CD4-positive, alpha-beta memory T cell (primary cell): ENCODE measurements at places on chromosomes 13 and 19. TPM values are rescaled to one million over a fixed set of nuclear protein-coding genes. Genes with fewer than 3 reads are reported as not detected.

DNA sequence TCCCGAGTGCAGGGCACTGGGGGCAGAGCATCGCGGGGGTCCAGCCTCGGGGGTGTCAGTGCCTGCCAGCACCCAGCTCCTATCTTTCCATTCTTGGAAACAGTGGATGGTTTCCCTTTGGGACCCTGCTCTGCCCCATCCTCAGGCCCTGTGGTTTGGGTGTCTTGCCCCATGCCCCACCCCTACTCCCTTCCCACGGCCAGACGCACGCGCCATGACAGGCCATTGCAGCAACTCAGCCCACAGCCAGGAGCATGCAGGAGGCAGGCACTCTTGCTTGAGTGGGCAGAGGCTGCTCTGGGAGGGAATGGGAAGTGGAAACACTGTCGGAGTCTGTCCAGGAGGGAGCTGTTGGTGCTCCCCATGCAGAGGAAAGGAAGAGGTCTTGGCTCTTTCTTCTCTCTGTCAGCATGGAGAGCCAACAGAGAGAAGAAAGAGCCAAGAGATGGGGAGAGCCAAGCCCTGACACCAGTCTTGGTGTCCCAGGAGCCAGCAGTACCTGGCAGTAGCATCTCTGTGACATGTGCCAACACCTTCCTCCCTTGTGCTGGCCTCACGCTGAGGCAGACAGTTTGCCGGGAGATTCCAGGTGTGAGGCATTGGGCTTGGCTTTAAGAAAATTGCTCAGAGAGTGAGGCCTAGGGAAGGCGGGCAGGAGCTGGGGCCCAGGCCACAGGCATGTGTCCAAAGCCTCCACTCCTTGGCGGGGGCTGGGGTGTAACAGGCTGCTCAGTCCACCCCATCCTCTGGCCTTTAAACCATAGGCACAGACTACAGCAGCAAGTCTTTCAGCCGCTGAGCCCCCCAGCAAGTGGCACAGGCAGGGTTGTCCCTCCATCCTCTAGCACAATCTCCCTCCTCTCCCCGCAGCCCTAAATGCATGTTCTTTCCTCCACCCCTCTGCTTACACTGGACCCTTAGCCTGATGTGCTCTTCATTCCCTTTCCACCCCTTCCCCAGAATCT, 86.7 kb upstream of the UQCRFS1 start:
- no peak for DNase-seq

DNA sequence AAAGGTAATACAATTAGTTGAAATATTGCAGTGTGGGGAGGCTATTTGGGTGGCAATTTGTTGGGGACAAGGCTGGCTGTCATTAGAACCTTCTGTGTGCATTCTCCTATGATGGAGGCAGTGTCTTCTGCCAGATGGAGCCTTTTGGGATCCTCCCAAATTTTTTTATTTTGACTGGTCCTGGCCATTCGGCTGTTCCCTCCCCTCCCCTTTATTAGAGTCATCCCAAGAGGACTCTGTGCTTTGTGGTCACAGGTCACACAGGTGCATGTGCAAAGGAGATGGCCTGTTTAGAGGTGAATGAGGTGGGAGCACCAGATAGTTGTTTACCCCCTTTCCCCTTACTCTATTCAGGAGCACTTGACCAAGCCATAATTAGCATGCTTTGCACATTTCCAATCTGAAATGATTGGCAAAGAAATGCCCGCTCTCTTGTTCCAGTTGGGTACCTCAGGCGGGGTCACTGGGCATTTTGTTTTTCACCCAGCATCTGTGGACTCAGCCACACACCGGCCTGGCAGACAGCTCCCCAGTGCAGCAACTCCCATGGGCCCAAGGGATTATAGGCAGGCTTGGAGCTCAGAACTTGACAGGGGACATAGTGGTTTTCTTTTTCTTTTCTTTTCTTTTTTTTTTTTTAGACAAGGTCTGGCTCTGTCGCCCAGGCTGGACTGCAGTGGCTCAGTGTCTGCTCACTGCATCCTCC, 19.8 kb downstream of the GATAD2A start:
- DNase-seq = no peak

- no peak for DNase-seq
Observed at GRCh38 chr19:11364296-11364904, 9.2 kb downstream of the PLPPR2 start.

DNA sequence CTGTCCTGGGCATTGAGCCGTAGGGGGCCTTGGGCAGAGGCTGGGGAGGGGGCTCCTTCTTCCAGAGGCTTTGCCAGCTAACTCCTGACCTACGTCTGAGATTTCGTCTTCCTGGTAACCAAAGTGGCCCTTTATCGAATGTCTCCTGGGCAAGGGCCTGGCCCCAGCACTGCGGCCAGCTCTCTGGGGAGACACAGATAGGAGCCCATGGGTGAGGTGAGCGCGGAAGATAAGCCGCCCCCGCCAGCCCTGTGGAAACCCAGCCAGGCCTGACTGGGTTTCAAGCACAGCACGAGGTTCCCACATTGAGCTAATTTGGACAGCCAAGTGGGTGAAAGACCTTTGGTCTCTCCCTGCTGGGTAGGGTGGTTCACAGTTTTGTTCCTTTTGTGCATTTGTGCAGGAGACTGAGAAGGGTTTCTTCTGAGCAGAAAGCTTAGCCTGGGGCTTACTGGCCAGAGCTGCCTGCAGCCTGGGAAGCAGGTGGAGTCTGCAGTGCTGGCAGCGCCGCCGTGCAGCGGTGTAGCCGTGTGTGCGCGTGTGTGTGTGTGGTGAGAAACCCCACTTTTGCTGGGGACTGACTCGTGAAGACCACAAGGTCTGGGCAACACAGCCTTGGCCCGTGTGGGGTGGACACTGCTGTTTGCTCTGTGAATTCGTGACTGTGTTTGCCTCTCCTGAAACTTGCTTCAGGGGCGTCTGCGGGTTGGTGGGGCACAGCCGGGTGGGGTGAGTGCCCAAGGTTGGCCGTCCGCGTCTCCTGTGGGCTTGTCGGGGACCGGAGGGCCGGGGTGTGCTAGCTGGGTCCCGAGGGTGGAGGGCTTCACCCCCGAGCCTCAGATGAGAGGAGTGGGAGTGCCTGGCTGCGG, 2.5 kb downstream of the BSG start:
- DNase-seq = no peak

DNA sequence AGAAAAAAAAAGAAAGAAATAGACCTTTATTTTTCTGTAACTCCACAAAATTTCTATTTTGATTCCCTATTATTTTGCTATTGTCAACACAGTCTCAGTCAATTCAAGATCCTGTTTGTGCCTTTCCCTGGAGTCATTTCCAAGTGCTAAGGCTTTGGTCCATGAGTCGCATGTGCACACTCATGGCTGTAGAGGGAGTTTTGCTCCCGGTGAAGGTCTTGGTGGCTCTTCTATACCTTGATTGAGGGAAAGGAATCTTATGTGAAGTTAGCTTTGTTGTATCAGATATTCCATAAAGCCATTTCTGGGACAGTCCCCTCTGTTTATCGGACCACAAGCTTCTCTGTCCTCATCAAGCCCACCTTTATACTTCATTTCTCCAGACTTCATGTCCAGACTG, 58.7 kb upstream of the ALOX5AP start:
- no peak for DNase-seq

DNA sequence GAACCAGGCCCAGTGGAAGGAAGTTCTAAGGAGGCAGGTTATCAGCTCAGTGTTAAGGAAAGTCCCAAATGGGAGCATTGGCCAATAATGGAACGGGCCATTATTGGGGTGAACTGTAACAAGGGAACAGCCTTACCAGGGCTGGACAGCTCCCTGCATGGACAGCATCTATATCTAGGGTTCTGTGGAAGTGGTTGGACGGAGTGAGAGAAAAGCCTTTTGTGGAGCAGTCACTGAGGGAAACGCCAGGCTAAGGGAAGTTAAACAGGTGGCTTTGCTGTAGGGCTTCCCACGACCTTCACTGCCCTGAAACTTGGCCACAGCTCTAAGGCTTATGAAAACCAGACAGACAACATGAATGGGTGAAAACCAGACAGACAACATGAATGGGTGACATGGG, 17.0 kb downstream of the POU2F2 start:
- no peak for DNase-seq

DNA sequence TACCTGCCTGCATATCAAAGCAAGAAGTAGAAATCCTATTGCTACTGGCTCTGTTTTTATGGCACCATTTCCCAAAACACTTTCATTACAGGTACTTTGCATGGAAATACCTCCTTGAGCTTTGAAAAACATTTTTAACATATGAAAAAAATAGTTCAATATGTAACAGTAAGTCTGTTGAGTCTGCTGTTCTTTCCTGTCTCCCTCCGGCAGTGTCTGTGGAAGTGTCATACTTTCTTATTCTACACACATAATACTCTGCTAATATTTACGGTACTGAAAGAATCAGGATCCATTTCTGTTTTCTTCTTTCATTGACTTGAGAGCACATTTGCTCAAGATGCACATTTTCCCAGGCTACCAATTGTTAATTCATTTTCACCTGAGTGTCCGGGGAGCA, 8.2 kb upstream of the SERTM1 start:
- no peak for DNase-seq

GRCh38 chr19:7550987-7551761, 15.7 kb downstream of the PNPLA6 start:
- DNase-seq = peak; percentile 38

- no peak for DNase-seq
Observed at GRCh38 chr13:50951366-50951765, 41.8 kb downstream of the RNASEH2B start.

DNA sequence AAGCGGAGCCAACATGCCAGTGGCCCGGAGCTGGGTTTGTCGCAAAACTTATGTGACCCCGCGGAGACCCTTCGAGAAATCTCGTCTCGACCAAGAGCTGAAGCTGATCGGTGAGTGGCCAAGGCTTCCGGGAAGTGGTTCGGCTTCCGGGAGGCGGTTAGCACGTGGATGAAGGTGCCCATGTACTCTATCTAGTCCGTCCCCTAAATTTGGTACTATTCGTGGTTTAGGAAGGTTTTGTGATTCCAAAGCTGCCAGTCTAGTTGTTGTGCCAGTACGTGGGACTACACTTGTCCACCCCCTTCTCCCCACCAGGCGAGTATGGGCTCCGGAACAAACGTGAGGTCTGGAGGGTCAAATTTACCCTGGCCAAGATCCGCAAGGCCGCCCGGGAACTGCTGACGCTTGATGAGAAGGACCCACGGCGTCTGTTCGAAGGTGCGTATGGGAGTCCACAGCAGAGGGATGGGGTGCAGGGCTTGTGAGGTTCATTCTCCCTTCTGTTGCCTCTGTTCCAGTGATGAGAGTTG, 579 bp downstream of the RPS9 start:
- DNase-seq = no peak

GRCh38 chr19:3801412-3802096, 15.4 kb upstream of the MATK start:
- DNase-seq = peak; percentile 66

- no peak for DNase-seq
Observed at GRCh38 chr13:27526516-27526915, 76.2 kb upstream of the MTIF3 start.

- no peak for DNase-seq
Observed at GRCh38 chr19:24078680-24079079, 8.3 kb upstream of the ZNF254 start.

DNA sequence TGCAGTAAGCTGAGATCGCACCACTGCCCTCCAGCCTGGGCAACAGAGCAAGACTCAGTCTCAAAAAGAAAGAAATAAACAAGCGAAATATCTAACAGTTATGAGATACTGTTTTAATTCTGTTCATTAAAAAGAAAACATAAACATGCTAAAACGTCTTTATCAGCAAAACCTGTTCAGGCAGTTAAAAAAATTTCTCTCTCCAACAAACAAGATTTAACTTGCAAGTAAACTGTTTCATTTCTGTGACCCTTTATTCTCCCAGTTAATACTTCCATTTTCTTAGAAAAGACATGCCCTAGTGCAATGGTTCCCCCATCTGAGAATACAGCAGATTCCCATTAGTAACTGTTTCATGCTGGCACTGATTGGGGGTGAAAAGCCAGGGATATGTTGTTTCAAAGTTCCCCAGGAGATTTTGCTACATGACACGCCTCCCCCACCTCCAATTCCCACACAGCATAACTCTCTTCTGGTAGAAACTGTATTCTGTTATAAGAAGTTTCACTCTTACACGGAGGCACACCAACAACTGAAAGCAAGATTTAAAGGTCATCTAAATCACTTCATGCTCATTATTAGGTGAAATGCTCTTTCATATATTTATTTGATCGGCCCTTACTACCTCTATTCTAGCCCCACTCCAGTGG, 24.4 kb downstream of the ELF1 start:
- DNase-seq = no peak

DNA sequence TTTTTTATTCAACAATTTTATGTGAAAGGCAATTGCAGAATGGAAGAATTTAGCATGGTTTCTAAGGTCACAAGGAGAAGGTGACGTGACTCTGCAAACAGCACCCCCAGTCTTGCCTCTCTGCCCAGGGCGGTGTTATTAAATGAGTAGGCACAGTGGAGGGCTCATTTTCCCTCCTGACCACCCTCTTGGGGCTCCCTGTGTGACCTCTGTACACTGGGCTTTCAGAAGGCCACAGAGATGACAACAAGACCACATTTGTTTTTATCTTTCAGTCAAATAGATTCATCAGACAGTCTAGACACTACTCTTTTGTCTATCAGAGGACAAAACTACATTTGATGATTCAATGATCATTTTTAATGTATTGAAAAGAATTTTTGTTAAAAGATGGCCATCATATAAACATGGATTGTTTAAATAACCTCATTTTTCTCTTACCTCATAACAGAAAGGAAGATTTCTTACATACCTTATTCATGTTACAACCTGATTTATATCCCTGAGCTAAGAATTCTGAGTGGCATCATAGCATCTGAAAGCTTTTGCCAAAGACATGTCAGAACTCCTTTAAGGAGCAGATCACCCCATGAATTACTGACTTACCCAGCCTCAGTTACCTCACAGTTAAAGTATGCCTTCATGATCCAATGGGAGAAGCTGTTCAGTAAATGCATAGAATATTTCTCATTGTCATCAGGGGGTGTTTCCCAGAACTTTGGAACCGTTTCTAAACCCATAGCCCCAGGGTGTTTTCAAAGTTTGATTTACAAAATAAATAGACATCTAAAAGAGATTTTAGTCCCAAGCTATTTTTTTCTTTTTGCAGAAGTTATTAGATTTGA, 184.0 kb upstream of the RFC3 start:
- DNase-seq = no peak

OR7C1 gene
- not detected for polyA plus RNA-seq

TYROBP gene
- 2.3 TPM for polyA plus RNA-seq

NLRP11 gene
- not detected for polyA plus RNA-seq

PODNL1 gene
- polyA plus RNA-seq = not detected

PLIN5 gene
- polyA plus RNA-seq = not detected

CRLF1 gene
- 0.70 TPM for polyA plus RNA-seq

MAG gene
- not detected for polyA plus RNA-seq

RNF17 gene
- 0.84 TPM for polyA plus RNA-seq

LGALS7B gene
- polyA plus RNA-seq = not detected

THSD1 gene
- not detected for polyA plus RNA-seq
